CD4-positive, alpha-beta T cell treated with Interleukin-4 for 1 hour (primary cell): ENCODE measurements at places on chromosomes 3 and 15.

- peak; percentile 50 for DNase-seq
Observed at GRCh38 chr3:128922804-128923459, 43.5 kb downstream of the ACAD9 start.

DNA sequence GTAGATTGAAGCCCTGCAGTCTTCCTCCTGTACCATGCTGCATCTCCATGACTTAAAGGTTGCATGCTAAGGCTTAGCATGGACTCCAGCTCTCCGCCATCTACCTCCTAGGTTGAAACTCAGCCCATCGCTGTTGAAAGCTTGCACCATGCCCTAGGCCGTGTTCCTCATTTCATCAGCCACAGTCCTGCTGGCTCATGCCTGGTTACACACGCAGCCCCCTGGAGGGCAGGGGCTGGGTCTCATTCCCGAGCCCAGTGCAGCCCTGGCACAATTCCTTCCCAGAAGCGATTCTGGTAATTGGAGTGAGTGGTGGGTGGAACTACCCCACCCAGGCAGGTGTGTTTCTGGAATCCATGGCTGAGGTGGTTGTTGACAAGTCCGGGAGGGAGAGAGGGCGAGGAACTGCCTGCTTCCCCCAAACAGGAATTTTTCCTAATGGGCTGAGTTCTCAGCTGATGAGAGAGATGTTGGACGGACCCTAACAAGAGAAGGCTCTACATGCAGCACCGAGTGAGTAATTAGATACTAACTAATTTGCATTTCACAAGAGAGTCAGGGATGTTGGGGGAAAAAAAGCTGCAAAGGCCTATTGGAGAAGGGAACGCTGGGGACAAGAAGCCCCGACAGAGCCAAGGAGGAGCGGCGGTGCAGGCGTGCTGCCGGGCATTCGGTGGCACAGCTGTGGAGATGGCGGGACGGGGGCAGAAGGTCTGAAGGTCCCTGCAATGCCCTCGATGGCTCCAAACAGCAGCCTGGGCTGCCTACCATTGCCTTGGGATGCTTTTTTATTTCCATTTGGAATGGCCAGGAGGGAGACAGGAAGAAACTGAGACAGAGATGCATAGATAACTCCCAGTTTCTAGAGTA is 92.3 kb upstream of the TLE3 start:
- no peak for DNase-seq

- DNase-seq, result no peak
Observed at GRCh38 chr3:70273492-70273891, 38.9 kb downstream of the MDFIC2 start.

DNA sequence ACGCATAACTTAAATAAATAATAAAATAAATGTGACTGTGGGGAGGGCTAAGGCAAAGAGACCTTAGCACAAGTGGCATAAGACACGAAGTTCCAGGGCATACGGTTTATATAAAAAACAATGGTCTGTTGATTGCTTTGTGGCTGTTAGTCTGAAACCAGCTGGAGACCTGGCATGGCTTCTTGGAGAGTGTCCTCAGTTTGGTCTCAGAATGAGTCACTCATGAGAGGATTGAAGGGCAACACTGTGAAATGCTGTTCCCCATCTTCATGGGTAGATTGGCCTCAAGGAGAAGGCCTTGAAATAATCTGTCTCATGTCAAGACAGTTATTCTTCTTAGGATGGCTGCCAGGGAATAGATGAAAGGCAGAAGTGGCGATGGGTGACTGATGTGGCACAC is 62.2 kb downstream of the SOX2 start:
- DNase-seq, result no peak

GRCh38 chr15:100252779-100253417 is 88.9 kb downstream of the ADAMTS17 start:
- no peak for DNase-seq

DNA sequence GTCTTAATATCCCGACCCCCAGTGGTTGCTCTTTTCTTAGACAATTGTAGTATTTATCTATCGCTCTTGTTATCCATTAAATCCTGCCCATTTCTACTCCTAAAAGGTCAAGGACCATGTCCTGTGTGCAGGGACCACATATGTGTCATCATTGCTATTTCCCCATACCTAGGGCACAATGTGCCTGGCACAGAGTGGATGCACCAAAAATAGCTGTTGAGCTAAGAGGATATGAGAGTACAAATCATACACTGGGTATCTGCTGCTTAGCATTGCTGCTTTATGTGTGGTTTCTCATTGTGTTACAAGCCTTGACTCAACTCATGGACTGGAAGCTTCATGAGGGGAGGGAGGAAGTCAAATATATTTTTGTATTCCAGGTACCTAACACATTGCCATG is 3.4 kb upstream of the MITF start:
- DNase-seq, result no peak

DNA sequence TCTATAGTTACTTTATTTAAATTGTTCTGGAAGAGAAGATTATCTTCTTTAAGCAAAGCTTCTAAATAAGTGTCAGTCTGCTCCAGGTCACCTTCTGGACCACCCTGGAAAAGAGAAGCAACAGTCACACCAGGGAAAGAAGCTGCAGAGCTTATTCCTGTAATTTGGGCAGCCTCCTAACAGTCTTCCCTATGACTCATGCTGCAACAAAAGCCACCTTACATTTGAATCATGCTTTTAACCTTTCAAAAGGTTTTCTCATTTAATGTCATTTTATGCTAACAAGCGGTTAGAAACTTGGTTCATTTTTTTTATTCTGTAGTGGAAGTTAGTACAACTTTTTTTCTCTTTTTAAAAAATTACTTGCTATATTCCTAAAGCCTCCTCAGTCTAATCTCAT is 5.3 kb upstream of the GUCA1C start:
- no peak for DNase-seq

DNA sequence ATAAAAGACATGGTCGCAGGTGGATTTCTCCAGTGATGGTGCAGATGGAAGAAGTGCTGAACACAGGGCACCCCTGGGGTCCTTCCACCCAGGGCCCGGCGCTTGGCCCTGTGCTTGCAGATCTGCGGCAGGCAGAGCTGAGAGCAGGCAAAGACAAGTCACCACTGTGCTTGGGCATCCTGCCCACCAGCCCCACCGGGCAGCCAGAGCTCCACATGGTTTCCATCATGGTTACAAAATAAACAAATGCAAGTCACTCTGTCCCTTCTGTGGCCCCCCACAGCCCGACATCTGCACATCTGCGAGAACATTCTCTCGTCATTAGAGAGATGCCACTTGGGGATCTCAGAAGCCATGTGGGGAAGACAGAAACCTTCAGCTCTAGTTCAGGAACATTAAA is 37.6 kb upstream of the SFMBT1 start:
- no peak for DNase-seq

- DNase-seq, result no peak
Observed at GRCh38 chr15:100704281-100705055, 102.1 kb downstream of the ASB7 start.

DNA sequence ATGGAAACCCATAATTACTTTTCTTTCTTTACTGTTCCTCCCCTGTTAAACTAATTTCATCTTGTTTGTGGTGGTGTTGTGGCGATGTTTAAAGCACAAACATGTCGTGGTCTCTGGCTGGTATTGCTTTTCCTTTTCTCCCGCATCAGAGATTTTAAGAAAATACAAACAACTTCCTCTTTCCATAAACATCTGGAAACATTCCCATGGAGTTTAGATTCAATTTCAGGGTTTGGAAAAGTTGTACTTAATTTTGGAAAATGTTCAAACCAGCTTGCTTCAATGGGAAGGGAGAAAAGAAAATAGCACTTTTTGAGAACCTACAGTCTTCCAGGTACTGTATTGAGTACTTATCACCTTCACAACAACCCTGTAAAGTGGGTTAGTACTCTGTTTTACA is 30.4 kb downstream of the STARD9 start:
- DNase-seq, result no peak

DNA sequence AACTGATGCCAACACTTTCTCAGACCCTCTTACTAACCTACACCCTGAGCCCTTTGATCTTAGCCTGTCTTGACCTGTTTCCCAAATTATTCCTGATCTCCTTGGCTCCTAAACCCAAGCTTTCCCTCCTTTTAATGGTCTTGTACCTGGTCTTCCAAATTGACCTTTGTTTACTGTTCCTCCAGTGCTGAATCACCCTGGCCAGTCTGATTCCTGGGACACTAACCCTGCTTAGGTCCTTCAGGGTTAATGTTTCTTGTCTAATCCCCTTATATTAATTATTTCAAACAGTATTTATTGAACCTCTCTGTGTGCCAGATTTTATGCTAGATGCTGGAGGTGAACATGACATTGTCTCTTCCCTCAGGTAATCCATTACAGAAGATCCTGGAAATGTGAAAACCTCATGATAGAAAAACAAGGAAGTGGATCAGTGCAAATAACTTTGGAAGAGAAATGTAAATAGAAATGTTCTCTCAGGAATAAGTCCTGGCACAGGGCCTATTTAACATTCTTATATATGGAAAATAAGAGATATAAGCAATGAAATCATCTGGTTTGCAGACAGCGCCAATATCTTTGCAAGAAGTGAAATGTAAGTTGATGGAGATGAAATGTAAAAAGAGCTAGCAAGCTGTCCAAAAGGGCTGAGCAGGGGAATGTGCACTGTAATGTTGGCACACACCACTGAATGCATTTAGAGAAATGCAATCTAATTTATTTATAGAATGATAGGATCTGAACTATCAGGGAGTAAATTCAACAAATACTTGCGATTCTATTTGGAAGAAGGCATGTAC is 20.7 kb downstream of the HGD start:
- DNase-seq, result no peak

GRCh38 chr3:49626101-49626581 is 48.0 kb upstream of the APEH start:
- no peak for DNase-seq

DNA sequence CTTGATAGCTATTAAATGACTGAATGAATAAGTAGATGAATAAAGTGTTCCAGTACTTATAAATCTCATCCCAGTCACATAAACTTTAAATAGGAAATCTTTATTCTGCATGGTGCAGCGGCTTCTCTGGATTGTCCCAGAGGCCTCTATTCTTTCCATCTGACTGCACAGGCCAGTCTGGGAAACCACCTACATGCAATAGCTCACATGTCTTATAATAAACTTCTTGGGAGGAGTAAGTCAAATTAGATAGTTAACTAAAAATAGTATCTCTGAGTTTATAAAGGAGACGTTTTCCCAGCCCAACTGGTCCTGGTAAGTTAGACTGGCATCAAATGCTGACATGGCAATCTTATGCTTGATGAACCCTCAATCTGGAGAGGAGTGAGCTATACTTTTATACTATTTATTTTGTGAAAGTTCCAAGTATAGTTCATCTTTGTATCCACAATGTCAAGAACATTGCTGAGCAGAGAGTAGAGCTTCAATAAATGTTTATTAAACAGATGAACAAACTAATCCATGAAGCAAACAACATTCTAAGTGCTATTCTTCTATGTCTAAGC is 417.6 kb downstream of the TIGIT start:
- no peak for DNase-seq

DNA sequence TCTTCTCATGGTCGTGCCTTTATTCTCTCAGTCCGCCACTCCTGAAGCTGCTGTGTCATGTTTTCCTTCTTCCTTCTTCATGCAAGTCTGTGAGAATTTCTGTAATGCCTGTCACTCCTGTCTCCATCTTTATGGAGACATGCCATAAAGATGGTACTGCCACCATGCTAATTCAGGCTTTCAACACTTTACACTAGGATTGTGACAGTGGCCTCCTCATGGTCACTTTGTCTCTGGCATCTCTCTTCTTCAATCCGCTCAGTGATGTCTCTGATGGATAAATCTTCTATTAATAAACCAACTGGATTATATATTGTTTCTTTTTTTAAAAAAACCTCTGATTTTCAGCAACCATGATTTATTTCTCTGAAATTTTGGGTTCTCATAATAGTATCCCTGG is 18.1 kb downstream of the PPM1L start:
- DNase-seq, result no peak

DNA sequence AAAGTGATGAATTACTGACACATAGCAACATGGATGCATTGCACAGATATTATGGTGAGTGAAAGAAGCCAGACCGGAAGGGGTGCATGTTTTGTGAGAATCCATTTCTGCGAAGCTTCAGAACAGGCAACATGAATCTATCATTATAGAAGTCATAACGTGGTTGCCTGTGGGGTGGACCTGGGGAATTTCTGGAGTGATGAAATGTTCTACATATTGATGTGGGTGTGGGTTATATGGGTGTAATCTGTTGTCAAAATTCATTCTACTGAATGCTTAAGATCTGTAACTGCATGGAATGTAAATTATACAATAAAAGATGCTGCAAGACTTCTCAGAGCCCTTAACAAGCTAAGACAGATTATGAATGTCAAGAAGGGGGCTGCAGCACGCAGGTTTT is 25.2 kb upstream of the TSPAN3 start:
- no peak for DNase-seq

DNA sequence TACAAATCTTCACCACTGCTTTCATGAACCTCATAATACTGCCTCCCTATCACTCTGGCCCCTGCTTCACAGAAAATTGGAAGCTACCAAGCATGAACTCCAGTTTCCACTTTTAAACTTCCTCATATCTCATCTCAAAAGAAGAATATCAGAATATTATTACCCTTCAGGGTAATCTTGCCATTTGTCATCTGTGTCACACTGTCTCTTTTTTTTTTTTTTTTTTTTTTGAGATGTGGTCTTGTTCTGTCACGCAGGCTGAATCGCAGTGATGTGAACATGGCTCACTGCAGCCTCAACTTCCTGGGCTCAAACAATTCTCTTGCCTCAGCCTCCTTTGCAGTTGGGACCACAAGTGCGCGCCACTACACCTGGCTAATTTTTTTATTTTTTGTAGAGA is 80.4 kb upstream of the TCF12 start:
- no peak for DNase-seq

DNA sequence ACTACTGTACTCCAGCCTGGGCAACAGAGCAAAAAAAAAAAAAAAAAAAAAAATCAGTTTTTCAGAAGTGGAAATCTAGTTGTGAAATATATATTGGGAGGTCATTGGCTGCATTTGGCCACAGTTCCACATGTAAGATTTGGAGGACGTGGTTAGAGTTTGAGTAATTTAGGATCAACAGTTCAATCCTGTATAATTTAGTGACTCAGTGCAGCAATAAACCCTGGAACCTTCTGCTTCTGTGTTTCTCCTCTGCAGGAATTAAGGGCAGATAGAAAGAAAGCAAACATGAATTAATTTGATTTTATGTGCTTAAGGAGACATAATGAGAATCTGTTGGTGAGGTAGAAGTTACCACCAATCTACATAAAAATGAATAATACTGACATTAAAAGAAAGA is 347.0 kb downstream of the PTPRG start:
- no peak for DNase-seq

- no peak for DNase-seq
Observed at GRCh38 chr15:37132826-37133417, 32.6 kb upstream of the MEIS2 start.

GRCh38 chr3:11651900-11652299 is 8.2 kb upstream of the VGLL4 start:
- no peak for DNase-seq

- DNase-seq, result no peak
Observed at GRCh38 chr15:47598996-47599395, 118.3 kb upstream of the SEMA6D start.

- no peak for DNase-seq
Observed at GRCh38 chr3:12380461-12380860, 91.6 kb downstream of the PPARG start.

GRCh38 chr3:32703491-32703972 is 18.5 kb downstream of the CNOT10 start:
- DNase-seq, result no peak
